ENCODE measurements at places on chromosomes 4 and X.
A peak's percentile ranks its signal among the peaks of the same experiment; 100 is the strongest.

DNA sequence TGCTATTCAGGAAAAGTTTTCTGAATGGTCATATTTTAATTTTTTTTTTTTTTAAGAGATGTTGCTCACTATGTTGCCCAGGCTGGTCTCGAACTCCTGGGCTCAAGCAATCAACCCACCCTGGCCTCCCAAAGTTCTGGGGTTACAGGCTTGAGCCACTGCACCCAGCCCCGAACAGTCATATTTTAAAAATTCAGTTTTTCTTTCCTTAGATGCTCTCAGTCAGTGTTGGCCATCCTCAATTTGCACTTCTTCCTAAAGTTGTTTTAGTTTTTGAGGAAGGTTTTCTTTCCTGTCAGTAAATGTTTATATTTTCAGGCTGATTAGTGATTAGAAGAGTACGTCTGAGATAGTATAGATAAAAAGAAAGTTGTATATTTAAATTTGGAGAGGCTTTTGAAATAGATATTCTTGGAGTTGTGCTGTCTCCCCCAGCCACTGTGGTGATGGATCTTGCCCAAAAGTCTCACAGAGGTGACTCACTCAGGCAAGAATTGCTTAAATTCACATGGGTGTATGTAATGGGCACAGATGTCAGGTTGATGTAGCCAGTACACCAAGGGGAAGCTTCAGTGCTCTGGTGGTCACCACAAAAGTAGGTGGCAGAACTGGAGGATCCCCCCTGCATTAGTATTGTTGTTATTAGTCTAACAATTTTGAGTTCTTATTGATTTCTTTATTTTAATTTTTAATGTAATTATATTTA is 72.2 kb upstream of the ELOVL6 start:
- DNase-seq: no peak

DNA sequence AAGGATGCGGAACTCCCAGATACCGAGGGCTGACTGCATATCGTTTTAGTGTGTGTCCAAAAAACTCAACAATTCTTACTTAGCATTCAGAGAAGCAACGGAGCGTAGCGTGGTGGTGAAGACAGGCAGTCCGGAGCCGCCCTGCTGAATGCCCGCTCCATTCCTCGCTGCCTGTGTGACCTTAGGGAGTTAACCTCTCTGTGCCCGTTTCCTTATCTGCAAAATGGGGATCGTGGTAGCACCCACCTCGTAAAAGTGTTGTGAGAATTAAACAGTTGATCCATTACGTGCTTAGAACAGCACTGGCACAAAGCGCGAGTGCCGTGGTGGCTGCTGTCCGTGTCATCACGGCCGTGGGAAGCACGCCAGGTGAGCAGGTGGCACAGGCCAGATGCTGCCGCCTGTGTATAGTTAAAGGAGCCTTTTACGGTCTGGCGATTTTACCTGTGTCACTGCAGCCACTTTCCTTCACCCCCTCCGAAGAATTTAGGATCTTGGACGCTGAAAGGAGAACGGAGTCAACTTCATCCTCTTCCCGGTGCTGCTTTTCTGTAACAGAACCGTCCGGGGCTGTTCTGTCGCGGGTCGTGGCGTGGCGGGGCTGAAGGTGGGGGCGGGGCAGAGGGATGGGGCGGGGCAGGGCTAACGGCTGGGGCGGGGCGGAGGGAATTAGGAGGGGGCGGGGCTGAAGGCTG is 885 bp downstream of the CCDC110 start:
- no peak for DNase-seq

GRCh38 chr4:16544251-16544721 is 318.0 kb upstream of the TAPT1 start:
- DNase-seq: no peak

DNA sequence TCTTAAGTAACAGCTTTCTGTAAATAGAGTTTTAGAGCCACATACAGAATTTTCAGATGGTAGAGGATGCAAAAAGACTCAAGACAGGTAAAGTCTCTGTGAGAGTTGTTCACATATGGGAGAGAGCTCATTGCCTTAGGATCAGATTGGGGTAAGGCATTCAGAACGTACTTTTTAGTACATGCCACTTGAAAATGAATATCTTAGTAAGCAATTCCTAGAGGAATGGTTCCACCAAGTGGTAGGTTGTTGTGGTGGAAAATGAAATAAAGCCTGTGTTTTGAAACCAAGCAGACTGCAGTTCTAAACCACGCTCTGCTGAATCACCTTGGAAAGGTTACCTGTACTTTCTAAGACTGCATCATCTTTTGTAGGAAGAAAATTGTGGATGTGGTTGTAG is 547.0 kb upstream of the LCORL start:
- DNase-seq: no peak

- DNase-seq: no peak
Measured at GRCh38 chr4:165368114-165368513, 10.7 kb upstream of the CPE start.

GRCh38 chr4:68324519-68325262 is 25.2 kb downstream of the YTHDC1 start:
- no peak for DNase-seq

DNA sequence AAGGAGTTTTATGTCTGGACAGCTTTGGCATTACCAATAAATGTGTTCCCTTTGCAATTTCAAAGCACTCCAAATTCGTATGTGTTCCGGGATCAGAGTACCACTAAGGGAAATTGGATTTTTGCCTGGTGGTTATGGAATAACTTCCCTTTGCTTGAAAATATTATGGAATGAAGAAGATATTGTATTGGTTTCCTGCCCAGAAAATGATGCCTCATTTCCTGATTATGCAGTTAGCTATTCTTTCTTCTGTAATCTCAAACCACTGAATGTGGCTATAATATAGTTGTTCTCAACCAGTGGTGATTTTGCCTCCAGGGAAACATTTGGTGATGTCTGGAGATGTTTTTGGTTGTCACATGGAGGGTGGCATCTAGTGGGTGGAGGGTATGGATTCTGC is 142.9 kb downstream of the PCDH7 start:
- DNase-seq: no peak

DNA sequence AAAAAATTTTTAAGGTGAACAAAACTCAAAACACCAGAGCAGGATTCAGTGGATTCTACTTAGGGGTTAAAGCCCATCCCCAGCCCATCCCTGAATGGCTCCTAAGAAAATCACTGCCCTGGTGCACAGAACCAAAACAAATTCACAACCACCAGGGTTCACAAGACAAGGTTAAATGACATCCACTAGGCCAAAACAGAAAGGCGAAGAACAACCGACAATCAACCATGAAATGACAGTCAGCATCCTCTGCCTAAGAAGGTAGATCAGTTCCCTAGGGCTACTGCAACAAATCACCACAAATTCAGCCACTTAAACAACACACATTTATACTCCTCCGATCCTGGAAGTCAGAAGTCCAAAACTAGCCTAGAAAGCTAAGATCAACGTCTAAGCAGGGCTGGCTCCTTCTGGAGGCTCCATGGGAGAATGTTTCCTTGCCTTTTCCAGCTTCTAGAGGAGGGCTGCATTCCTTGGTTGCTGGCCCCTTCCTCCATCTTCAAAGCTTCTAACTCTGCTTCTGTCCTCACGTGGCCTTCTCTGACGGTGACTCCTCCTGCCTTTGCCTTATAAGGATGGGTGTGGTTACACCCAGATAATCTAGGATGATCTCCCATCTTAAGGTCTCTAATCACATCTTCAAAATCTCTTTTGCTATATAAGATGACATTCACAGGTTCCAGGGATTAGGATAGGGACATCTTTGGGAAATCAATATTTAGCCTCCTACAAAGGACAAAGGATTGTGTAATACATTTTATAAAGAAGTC is 1.8 kb downstream of the CCNQ start:
- peak; percentile 52 for DNase-seq

DNA sequence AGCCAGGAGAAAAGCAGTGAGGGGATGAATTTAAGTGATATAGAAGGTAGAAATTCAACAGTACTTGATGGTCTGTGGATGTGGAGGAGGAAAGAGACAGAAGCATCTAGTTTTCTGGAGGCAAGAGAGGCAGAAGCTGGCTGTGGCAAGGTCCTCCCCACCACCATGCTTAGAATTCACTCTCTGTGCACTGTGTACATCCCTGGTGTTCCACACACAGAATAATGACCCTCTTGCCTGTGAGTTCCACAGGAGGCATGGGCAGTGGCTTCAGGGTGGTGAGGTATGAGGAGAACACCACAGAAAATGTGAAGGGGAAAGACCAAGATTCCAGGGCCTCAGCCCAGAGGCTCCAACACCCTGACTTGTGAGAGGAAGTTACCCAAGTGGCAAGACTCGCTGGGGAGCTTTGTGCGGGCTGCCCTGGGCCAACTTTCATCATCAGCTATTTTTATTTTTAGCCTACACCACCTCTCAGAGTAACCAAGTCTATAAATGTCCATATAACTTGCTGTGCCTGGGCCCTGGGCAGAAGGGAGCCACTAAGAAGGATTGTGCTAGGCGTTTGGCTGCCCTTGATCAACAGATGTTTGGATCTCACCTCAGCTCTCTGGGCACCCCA is 7.8 kb upstream of the INTS6L start:
- DNase-seq: no peak

DNA sequence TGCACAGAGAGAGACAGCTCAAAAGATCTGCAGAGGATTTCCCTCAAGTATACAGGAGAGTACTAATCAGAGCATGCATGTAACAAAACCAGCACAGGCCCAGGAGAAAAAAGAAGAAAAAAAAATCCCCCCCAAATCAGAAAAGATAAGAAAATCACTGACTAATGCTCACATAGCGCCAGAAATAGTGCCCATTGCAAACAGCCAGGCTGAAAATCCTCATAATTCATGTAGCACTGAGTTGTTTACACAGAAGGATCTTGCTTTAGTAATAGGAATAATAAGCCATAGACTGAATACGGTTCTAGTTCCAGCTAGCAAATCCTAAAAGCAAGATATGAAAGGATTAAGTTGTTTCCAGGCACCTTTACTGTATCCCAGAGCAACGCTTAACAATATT is 51.8 kb upstream of the MAGEC2 start:
- no peak for DNase-seq

DNA sequence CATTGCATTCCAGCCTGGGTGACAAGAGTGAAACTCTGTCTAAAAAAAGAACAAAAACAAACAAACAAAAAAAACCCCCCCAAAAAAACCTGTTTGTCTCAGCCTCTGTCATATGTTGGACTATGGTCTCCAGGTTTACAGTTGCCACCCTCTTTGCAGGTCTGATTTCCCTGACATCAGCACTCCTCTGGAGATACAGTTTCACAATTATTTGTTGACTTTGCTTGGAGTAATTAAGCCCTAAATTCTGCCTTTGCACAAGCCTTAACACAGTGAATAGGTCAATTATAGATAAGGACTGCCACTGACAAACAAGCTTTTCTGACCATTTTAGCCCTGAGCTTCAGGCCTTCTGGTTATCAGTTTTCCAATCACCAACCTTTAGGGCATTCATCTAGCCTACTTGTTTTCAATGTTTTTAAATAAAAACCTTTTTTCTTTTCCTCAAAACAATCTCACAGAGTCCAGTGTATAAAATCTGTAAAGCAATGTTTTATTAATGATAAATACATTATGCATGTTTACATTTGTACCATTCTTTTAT is 20.4 kb upstream of the MAPK10 start:
- no peak for DNase-seq

DNA sequence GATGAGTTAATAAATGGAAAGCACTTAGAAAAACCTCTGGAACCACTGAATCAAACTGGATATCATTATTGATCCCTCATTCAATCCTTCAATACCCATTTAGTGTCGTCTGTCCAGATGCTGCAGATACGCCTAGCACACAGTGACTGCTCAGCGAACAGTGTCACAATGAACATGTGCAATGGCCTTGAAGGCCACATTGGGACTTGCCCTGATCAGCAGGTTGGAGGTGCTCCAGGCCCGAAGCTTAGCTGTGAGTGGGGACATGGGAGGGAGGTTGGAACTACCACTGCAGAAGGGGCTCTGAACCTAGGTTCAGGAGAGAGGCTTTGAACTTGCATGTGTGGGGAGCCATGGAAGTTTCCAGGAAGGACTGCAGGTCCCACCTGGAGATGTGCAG is 17.2 kb downstream of the GPKOW start:
- no peak for DNase-seq

- DNase-seq: no peak
Measured at GRCh38 chr4:122038896-122039295, 87.0 kb upstream of the TRPC3 start.

- no peak for DNase-seq
Measured at GRCh38 chrX:17596061-17596460, 141.2 kb upstream of the SCML1 start.

DNA sequence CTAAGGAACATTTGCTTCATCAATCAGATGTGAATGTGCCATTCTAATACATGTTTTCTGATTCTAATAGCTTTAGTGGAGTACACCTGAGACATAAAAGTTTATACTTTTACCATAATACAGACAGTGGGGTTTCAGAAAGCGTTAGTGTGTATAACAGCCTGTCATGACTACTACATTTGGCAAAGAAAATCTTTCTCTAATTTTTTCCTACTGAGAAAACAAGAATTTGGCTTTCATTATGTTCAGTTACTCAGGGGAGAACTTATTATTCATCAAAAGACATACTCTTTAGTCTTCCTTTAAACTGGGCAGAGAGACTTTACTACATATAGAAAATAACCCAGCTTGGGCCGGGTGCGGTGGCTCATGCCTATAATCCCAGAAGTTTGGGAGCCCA is 104.9 kb downstream of the PCDH18 start:
- DNase-seq: no peak

GRCh38 chr4:189826657-189827056 is 114.0 kb upstream of the FRG1 start:
- no peak for DNase-seq

GRCh38 chr4:173243917-173244658 is 75.5 kb downstream of the GALNT7 start:
- no peak for DNase-seq

DNA sequence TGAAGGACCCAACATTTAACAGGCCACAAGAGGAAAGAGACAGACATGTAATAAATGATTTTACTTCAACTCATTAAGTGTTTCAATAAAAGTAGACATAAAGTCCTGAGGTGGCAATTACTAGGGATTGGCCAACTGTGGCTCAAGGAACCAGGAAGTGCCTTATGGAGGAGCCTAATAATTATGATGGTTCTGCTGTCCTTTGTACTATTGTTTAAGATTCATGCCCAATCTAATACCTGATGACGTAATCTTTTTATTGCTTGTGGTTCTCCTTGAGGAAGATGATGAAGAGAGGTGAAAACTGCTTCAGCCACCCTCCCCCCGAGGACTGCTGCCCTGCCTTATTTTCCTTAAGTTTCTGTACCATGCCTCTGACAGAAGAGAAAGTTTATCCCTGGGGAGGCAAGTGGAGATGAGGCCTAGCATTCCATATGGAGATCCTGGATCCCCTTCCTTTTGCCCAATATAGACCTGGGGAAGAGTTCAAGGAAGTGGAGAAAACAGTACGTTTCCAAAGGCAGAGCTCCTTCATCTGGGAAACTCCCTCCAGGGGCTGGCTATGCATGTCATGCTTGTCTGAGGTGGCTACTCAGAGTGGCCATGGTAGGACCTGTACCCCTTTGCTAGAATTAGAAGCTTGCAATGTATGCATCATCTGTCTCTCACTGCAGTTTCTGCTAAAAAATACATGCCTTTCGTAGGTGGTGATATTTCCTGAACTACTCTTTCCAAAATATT is 56.8 kb upstream of the FAT1 start:
- DNase-seq: no peak
